Omental fat pad (tissue), 4 donors: ENCODE measurements at places on chromosomes 2 and 18. TPM values are rescaled to one million over a fixed set of nuclear protein-coding genes. Genes with fewer than 3 reads are reported as not detected.

- DNase-seq: no peak
Observed at GRCh38 chr2:209653134-209653533, 118.5 kb upstream of the UNC80 start.

DNA sequence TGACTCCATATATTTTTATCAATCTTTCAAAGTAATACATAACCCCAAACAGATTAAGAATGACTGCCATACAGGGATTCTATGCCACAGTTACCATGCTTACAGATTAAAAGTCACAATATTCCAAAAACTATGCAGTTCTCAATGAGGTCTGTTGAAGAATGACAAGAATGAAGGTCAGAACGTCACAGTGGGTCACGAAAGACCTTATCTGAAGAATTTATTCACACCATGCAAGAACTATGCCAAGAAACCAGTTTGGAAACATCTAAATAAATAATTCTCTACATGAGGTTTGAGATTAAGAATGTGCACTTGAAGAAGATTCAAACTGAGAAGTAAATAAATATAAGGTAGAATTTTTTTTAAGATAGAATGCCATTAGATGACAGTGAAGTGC lies 253.3 kb downstream of the EXOC6B start:
- no peak for DNase-seq

- no peak for DNase-seq
Observed at GRCh38 chr2:121826036-121826435, 70.6 kb downstream of the TSN start.

- DNase-seq: no peak
Observed at GRCh38 chr2:7133521-7133920, 216.3 kb downstream of the RNF144A start.

DNA sequence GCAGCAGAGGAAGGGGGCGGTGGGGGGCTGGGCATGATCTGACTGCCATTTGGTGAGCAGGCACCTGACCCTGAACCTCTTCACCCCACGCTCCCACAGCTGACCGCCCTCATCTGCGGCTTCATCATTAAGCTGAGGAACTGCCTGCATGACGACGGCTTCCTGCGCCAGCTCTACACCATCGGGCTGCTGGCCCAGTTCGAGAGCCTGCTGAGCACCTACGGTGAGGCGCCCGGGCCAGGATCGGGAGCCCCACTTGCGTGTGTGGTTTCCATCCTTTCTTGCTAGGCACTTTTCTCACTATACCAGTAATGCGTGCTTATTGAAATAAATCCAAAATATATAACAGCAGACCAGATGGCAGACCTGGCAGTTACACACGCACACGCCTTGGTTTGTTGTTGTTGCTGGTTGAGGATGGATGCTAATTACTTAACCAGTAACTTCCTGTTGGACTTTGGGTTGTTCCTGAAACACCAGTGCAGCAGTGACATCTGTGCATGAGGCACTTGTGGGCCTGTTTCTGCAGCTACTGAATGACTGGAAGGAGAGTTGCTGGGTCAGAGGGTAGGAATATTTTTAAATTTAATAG lies 43.7 kb downstream of the COA5 start:
- no peak for DNase-seq

Gene UGT1A3
- total RNA-seq: not detected

GRCh38 chr2:58967736-58968135 lies 726.6 kb upstream of the FANCL start:
- DNase-seq: peak; percentile 27

Gene GLI2
- 1.3 TPM for total RNA-seq

DNA sequence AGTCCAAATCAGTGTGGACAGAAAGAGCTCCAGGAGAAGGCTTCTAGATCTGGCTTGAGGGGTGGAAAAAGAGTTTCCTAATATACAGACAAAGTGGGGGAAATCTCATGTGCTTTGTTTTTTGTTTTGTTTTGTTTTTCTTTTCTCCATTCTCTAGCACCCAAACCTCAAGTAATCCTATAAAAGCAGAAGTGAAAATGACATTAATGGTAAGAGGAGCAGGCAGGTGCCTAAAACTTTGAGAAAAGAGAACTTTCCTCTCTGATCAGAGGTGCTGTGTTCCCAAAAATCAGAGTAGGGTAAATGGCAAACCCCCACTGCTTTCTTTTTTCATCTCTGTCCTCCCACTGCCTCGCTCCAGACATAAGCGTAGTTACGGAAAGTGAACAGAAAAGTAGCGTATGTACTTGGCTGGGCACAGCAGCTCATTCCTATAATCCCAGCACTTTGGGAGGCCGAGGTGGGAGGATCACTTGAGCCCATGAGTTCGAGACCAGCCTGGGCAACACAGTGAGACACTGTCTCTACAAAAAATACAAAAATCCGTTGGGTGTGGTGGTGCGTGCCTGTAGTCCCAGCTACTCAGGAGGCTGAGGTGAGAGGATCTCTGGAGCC lies 77.8 kb downstream of the FAM161A start:
- no peak for DNase-seq

DNA sequence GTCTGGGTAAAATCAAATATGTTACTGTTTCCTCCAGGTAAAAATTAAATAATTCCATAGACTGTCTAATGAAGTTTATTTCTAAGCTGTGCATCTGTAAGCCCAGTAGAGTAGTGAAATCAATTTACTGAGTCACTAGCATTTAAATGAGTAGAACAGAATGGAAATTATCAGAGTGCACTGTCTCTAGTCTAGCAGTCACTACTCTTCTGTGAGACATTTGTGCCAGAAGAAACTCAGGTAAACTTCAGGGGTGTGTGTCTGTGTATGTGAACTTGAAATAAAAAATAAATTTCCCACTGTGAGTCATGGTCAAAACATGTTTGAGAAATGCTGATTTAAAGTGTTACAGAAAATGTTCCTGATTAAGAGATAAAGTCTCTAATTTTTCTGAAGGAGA lies 146.4 kb downstream of the RIF1 start:
- no peak for DNase-seq
